Omental fat pad (tissue), 4 donors: ENCODE measurements at places on chromosomes 12 and 14. TPM values are rescaled to one million over a fixed set of nuclear protein-coding genes. Genes with fewer than 3 reads are reported as not detected.

Gene PRH2
- not detected for total RNA-seq

Gene LRP1-AS
- not detected for total RNA-seq

GRCh38 chr14:103386713-103387329 is 1.6 kb downstream of the MARK3 start:
- DNase-seq = no peak

DNA sequence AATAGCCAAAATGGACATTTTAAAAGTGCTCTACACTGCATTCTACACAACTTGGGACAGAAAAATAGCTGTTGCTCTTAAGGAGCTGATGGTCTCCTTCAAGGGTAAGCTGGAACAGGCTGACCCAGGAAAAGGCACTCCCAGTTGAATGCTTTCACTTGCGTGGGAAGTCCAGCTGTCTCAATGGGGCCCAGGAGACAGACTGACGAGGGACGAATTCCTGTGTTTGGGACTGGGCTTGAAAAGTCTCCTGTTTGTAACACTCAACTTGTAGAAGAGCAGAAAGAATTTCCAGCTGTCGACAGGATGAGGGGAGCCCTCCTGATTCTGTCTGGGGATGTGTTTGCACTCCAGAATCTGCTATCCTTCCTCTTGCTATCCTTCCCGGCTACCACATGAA is 180.8 kb downstream of the ZFP36L1 start:
- DNase-seq = no peak

Gene PMCH
- total RNA-seq = not detected

Gene APOLD1
- 336 TPM for total RNA-seq

DNA sequence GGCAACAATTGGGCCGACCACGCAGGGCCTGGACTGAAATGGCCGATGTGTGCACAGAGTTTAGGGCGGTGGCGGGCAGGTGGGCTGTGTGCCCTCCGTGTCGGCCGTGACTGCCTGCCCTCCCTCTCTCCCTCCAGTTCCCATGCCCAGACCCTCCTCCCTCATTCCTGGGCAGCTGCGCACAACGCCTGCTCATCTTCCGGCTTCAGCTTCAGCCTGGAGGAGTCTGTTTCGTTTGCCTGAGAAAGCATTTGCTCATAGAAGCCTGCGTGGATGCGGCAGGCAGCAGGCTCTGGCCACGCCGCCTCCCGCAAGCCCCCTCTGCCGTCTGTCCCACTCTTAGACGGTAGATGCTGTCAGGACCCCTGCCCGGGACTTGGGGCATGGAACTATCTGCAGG is 47.3 kb upstream of the FZD10 start:
- no peak for DNase-seq

- no peak for DNase-seq
These were observed 55.5 kb upstream of the BCAT1 start for GRCh38 chr12:25004447-25004846.

DNA sequence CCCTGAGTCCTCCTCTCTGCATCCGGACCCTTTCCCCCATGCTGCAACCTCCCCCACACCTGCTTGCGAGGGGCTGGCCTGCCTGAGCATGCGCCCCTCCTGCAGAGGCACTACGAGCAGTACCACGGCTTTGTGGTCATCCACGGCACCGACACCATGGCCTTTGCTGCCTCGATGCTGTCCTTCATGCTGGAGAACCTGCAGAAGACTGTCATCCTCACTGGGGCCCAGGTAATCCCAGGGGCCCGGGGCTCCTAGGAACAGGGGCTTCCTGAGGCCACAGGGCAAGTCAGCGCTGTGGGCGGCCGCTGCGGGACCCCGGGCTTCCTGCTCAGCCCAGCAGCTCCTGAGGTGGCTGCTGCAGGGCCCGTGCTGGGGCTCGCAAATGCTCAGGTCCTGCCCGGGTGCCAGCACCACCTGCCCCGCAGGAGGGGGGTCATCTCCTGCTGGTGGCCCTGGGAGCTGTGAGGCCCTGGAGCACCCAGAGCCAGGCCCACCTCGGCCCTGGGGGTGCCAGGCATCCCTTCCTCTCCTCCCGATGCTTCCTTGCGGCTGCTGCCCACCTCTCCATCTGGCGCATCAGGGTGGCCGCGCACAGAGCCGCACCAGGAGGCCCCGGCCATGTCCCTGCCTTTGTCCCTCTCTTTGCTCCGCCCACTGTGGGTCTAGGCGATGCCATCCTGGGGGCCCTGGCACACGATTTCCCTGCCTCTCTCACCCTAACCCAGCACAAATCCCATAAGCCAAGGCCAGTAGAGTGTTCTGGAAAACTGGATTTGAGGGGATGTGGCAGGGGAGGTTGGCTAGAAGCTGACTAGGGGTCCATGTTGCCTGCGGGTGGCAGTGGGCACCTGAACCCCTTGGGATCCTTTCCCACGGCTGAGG is 10.2 kb downstream of the ASPG start:
- no peak for DNase-seq

Gene LHX5
- total RNA-seq = not detected

Gene RNF10
- 193 TPM for total RNA-seq

DNA sequence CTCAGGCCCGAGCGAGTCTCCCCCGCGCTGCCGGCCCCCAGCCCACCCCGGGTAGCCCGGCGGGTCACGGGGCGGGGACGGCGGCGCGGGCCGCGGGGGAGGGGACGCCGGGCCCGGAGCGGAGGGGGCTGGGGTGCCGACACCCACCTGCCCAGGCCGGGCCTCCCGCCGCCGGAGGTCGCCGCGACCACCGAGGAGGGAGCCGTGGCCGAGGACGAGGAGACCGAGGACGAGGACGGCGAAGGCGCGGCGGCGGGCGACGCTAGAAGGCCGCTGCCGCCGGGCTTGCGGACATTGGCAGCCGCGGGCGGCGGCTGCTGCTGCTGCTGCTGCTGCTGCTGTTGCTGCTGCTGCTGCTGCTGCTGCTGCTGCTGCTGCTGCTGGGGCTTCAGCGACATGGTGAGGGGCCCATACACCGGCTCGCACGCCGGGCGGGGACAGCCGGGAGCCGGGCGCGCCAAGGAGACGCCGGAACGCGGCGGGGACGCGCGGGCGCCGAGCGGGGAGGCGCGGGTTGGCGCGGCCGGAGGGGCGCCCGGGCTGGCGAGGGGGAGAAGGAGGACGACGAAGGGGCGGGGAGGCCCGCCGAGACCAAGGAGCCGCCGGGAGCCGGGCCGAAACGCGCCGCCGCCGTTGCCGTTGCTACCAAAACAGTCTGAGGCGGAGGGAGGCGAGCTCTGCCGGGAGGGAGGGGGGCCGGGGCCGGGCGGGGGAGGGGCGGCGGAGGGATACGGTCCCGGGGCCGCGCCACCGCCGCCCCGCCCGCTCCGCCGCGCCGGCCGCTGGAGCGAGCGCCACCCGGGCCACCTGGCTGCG is at the start of gene ATXN2:
ATXN2 (minus strand) TSS at position 679 of the 816 bp plus-strand sequence; CDS start at position 398, 281 bp downstream.
- no peak for DNase-seq

Gene NTF3
- not detected for total RNA-seq

DNA sequence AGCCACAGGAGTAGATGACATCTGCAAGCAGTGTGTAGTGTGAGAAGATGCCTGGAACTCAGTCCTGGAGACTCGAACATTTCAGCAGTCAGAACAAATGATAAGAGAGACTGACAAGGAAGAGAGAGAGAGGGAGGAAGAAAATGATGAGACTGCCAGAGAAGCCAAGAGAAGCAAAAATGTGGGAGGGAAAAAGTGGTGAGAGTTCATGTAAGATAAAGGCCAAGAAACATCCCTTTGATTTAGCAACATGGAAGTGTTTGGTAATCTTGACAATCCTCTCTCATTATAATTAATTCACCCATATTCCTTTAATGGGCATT is 42.6 kb downstream of the LIMA1 start:
- no peak for DNase-seq

- DNase-seq = no peak
These were observed 43.9 kb downstream of the SSPN start for GRCh38 chr12:26239122-26239851.

GRCh38 chr12:88577537-88577936 is 2.7 kb downstream of the KITLG start:
- DNase-seq = no peak

- DNase-seq = no peak
These were observed 20.0 kb downstream of the ZCCHC8 start for GRCh38 chr12:122480753-122481152.

Gene IFNG-AS1
- not detected for total RNA-seq

DNA sequence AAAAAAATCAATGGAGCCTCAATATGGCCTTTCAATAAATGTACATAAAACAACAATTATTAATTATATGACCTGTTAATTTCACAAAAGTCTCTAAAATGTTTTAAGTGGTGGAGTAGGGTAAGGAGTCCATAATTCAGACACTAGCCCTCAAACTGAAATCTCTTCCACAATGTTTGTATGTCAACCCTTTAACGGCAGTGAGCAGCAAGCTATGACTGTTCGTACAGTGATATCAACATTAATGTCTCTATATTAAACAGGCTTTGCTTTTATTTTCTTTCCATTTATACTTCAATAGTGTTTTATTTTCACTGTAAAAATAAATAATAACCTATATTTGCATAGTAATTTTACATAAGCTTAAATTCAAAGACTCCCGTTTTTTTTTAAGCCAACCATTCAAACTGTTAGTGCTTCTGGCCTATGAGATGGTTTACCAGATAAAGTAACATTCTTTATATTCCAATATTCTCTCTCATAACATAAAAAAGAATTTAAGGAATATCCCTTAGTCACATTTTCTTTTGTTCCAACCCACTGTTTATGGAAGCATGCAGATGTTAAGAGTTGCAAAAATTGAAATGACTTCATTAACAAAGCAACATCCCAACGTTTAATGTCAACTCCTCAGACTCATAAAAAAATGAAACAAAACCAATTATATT is 2.3 kb downstream of the CDK17 start:
- DNase-seq = no peak

Gene SLC17A8
- not detected for total RNA-seq

Gene SLC4A8
- 1.5 TPM for total RNA-seq

DNA sequence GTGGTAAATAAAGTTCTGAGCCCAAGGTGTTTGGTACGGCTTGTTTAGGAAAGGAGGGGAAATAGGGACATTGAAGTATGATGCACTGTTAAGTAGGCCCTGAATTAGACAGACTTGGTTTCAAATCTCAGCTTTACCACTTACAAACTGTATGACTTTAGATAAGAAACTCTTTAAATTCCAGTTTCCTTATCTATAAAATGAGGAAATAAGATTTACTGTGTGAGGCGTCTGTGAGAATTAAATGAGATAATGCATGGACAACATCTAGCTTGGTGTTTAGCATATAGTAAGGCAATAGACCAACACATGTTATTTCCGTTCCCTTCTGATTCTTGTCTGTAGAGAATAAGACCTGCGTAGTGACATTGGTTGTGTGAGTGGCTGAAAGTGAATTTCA is 7.0 kb downstream of the NCKAP1L start:
- no peak for DNase-seq
